ENCODE measurements at places on chromosomes 13 and 19.

GRCh38 chr19:17718550-17718946, 732 bp upstream of the MAP1S start:
- DNase-seq, result no peak

GRCh38 chr19:4075373-4075772, 8.7 kb upstream of the ZBTB7A start:
- no peak for DNase-seq

DNA sequence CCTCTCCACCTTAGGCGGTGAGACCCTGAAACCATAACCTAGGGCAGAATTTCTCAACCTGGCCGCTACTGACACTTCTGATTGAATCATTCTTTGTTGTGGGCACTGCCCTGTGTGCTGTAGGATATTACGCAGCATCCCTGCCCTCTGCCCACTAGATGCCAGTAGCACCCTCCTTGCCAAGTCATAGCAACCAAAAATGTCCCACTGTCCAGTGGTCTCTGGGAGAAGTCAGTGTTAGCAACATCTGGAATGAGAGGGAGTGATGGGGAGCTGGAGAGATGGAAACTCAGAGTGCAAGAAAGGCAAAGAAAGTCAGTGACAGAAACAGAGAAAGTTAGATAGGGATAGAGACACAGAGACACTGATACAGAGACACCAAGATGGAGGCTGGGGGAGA, 13.6 kb downstream of the KLK4 start:
- no peak for DNase-seq

DNA sequence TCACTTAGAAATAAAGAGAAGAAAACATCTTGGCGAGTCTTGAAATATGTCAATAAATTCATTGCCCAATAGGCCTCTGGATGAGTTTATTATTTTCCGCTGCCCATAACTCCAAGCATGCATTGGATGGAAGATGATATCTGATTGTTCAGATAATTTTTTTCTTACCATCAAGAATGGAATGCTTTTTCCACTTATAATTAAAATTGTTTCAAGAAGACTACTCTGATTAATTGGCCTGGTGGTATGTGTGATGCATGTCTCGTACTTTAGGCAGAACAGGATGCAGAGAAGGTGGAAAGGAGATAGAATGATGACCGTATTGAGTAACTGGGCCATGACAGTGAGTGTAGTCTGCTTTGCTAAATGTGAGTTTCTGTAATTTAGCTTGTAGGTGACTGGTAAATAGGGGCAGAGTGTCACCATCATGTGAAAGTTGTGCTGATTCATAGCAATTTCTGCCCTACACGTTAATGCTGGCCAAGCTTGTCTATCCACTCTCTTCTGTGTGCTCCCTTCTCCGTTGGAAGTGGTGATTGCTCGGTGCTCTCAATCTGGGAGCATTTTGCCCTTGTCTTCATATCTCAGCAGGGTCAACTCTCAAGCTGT, 13.5 kb upstream of the SPATA13 start:
- no peak for DNase-seq

GRCh38 chr19:35812220-35813042, at the start of gene PRODH2:
Gene PRODH2 (minus strand): TSS chr19:35812845. CDS start chr19:35812805, 40 bp downstream.
- no peak for DNase-seq
